ENCODE measurements at places on chromosomes 1 and 21.
A peak's percentile ranks its signal among the peaks of the same experiment; 100 is the strongest.

- DNase-seq = no peak
These were observed 27.5 kb upstream of the DNAJC6 start for GRCh38 chr1:65281846-65282245.

GRCh38 chr1:58789996-58790660 is 6.3 kb upstream of the JUN start:
- DNase-seq = no peak

GRCh38 chr1:212125654-212126053 is 90.1 kb downstream of the DTL start:
- DNase-seq = no peak

DNA sequence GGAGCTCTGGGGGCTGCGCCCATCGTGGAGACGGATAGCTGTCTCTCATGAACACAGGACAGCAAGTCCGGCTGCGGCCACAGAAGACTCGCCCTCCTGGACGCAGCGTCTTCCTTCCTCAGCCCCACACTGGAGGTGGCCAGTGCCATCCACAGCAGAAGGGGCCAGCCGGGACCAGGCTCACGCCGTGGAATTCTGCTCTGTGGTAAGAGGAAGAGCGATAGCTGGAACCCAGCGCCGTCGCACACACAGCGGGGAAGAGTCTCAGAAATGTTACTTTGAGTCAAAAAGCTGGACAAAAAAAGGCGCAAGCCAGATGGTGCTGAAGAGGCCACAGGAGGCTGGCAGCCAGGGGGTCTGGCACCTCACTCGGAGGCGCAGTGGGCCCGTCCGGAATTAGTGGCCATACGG is 113.9 kb upstream of the COL6A1 start:
- DNase-seq = no peak

DNA sequence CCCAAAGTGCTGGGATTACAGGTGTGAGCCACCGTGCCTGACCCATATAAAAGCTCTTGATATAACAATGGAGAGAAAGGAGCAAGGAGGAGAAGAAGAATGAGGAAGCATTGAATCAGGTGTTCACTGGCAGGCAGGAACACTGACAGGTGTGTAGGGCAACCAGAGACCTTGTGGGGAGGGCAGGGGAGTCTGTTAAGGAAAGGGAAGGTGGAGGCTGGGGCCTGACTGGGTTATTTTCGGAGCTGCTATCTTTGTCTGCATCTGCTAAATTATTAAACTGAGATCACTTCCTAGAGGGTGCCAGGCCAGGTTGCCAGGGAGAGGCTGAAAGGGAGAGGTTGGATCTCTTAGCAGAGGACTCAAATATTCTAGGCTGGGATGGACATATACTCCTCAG is 6.8 kb upstream of the TRNP1 start:
- DNase-seq = no peak

- DNase-seq = no peak
These were observed 100.0 kb upstream of the EDEM3 start for GRCh38 chr1:184854496-184855140.

- DNase-seq = no peak
These were observed 15.6 kb downstream of the NIBAN1 start for GRCh38 chr1:184958554-184959353.

DNA sequence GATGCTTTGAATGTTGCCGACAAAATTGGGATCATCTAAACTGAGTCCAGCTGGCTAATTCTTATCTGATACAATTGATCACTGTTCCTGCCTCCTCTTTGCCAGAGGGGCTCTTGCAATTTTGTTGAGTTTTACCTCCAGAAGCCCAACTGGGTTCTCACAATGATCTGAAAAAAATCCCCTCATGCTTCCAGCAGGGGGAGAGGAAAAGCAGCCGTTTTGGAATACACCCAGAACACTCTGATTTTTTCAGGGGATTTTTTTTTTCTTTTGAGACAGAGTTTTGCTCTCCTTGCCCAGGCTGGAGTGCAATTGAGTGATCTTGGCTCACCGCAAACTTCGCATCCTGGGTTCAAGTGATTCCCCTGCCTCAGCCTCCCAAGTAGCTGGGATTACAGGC is 13.9 kb upstream of the RERE start:
- no peak for DNase-seq

DNA sequence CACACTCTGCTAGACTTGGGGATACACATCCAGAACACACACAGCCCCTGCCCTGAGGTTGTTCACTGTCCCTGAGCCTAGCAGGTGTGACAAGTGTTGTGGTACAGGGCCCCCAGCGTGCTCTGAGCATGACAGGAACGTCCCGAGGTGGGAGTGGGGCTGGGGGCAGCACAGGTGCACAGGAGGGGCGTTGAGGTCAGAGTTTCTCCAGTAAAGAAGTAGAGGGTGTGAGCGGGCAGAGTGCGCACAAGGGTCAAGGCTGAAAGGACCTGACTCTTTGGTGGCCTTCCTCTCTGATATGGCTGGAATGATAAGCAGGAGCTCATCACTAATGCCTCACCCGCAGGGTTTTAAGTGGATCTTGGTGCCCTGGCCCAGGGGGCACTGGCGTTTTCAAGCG is 1.3 kb upstream of the FALEC start:
- no peak for DNase-seq

DNA sequence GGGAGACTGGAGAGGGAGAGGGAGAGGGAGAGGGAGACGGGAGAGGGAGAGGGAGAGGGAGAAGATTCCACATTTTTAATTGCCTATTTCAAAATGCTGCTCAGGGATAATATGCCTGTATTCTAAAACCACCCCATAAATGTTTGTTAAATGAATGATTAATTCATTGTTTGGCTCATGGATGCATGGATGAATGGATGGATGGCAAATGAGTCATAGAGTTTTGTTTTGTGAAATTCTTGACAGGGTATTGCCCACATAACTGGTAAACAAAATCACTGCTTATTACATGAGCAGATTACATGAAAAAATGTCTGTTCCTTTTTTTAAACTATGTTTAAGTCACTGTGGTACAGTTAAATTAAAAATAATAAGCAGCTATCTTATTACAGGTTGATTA is 220.4 kb downstream of the ZP4 start:
- DNase-seq = no peak

DNA sequence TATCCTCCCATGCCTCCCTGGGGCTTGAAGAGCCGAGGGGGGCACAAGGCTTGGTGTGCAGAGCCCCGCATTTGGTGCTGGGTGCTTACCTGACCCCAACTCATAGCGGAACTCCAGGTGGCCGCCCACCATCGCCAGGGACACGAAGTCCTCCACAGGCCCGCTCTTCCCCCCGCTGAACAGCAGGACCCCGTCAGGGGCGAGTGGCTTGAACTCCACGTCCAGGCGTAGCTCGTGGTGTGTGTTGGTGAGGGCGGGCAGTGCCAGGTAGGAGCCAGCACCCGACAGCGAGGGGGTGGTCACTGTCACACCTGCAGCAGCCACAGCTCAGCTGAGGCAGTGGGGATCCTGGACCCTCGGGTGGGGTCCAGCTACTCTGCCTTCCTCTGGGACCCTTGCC is 17.2 kb downstream of the LDLRAD2 start:
- no peak for DNase-seq

DNA sequence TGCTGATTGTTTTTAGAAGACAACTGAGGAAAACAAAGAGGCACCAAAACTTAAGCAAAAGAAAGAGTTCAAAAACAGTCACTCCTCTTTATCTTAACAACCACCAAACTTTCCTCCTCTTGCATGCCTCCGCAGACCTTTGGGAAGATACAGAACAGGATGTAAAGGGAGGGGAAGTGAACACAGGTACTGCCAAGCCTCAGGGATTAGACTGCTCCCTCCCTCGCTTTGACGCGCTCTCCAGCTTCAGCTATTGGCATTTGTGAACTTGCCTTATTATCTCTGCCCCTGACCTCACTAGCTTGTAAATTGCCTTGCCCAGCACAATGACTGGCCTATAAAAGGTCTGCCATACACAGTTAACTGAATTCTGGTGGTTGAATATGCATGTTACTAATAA is 4.8 kb upstream of the SRP9 start:
- DNase-seq = no peak

- peak; percentile 59 for DNase-seq
These were observed 570 bp upstream of the NPR1 start for GRCh38 chr1:153677718-153678518.

DNA sequence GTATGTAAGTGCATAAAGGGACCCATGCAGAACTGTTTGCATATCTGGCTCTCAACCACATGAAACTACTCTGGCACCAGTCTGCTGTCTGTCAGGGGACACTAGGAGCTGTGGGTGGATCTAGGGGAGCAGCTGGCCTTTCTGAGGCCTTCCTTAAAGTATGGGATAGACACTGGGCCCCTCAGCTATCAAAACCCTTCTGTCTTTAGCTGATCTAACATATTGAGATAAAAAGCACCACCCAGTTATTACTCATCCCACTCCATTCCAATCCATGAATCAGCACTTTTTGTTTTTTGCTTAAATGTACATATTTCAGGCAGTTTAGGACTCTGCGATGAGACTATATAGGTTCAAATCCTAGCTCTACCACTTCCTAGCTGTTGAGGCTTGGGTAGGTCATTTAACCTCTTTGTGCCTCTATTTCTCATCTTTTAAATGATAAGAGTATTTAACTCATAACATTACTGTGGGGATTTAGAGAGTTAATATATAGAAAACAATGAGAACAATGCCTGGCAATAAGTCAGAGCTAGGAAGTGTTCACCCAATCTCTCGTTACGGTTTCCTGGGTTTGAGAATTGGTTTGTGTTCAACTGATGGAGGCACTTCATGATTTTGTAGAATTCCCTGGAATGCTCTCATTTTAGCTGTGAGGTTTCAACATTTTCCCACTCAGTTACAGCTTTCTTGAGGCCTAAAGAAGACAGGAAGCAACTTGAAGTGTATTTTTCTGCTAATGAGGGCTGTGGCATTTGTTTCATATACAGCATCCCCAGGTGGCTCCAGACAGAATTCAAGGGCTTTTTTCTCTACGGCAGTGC is 68.9 kb downstream of the LRIG2 start:
- DNase-seq = no peak

DNA sequence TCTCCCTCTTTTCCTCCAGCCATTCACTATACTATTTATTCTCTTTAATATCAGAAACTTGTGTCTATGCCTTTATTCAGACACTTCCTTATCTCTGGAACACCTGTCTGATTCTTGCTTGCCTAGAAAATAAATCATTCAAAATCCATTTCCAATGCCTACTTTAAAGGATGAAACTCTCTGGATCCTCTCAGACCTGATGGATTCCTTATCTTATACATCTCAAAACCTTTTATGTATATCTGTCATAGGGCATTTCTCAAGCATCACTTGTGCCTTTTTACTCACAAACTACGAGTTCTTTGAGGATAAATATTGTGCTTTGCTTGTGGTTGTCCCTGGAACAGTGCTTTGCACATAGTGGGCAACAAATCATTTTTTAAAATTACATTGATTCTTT is 3.8 kb upstream of the ATP6V1G3 start:
- no peak for DNase-seq

DNA sequence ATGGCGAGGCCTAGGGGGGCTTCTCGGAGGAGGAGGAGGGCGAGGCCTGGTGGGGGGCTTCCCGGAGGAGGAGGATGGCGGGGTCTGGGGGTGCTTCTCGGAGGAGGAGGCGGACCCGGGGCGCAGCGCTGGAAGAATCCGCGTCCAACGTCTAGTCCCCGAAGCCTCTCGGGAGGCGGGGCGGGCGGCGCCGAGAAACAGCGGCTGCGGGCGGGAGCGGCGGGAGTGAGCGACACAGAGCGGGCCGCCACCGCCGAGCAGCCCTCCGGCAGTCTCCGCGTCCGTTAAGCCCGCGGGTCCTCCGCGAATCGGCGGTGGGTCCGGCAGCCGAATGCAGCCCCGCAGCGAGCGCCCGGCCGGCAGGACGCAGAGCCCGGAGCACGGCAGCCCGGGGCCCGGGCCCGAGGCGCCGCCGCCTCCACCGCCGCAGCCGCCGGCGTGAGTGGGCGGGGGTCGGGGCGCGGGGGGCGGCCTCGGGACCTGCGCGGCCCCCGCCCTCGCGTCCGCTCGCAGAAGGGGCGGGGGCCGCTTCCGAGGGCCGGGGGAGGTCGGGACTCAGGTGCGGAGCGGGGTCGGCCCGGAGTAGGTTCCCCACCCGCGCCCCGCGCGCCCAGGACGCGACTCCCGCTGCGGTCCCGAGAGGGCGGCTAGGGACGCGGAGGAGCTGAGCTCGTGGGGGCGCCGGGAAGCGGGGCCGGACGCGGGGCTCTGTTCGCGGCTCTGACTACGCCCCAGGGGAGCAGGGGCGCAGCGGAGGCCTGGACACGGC is at the start of gene KLHL17:
Gene KLHL17, plus strand, starts transcription at position 222 of the 769 bp plus-strand sequence. Its CDS starts 110 bp downstream, at position 332.
- DNase-seq = peak; percentile 67

GRCh38 chr1:31755197-31755611 is 8.9 kb downstream of the ADGRB2 start:
- DNase-seq = no peak

DNA sequence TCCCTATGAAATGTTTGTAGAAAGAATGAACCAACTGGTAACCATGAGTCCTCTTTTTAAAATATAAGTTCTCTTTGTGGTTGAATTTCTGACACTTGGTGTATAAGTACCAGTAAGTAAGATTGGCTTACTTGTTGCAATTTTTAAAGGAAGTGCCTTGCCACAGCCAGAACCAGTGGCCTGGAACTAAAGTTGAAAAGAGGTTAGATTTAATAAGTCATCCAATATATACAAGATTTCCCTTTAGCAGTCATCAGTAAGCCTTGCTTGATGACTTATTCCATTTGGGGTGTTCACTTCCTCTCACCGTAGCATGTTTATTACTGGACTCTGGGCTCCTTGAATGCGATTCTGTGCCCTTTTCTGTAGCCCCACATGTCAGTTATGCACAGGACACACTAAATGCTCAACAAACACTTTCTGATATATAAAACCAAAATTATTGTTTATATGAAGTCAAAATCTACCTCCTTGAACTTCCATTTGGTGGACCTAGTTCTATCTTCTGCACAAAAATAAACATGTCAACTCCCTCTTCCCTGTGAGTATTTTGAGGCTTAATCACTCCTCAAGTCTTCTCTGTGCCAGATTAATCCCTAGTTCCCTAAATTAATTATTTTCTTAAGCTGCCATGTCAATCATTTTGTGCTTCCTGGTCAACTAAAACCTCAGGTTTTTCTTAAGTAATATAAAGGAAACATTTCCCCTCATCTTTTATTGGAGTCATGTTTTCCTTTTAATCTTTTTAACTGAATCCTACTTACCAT is 218.1 kb downstream of the ST6GALNAC3 start:
- no peak for DNase-seq

- DNase-seq = peak; percentile 33
These were observed 65.9 kb downstream of the SLC37A1 start for GRCh38 chr21:42579456-42580075.

DNA sequence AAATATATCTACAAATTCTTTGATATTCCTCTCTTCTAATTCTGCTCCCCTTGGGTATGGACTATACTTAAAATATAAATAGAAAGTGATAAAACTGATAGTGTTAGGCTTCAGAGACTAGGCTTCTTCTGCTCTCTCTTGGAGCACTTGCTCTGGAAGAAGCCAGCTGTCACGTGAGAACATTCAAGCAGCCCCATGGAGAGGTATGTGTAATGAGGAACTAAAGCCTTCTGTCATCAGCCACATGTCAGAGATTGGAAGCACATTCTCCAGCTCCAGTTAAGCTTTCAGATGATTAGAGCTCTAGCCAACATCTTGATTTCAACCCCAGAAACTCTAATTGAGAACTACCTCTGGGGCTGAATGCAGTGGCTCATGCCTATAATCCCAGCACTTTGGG is 34.3 kb downstream of the XKR8 start:
- DNase-seq = no peak

Measured in ovary (tissue), 10 donors.